ENCODE measurements at places on chromosomes 16 and 17. TPM values are rescaled to one million over a fixed set of nuclear protein-coding genes. Genes with fewer than 3 reads are reported as not detected.

TERB1 gene
- not detected for total RNA-seq

RNF166 gene
- 28.3 TPM for total RNA-seq

ALOX12B gene
- not detected for total RNA-seq

HAGHL gene
- 0.27 TPM for total RNA-seq

CFAP97D1 gene
- total RNA-seq = not detected

DPEP2 gene
- total RNA-seq = 0.38 TPM

C17orf107 gene
- total RNA-seq = not detected

PTGES3L gene
- total RNA-seq = 29.1 TPM

KRT222 gene
- total RNA-seq = not detected

CIBAR2 gene
- not detected for total RNA-seq

DNA sequence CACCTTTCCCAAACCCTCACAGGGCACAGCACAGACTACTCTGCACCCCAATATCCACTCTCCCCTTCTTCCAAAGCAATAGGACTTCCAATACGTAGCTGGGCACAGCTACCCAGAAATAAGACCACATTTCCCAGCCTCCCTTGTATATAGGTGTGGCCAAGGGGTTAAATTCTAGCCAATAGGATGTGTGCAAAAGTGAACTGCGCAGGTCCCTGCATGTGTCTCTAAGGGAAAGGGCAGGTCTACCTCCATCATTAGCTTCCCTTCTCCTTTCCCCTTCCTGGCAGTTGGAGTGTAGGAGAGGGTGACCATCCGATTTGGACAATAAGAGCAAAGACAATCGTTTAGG lies 25.5 kb upstream of the SNN start:
- DNase-seq = no peak

DNA sequence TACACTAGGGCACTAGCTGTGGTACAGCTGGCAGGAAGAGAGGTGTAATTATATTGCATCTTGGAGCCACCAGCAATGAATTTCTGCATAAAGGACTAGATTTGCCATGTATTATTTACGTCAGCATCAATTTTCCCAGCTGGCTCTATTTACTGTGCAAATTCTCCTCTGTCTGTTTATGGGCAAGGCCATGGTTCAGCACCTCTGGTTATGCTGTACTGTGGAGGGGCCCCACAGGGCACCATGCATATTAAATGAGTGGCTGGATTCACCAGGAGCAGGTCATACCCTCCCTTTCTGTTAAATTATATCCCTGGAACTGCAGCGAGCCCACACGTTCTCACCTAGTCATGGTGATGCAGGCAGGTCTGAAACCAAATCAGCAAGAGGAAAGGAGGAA lies 19.8 kb downstream of the RAD51D start:
- no peak for DNase-seq

DNA sequence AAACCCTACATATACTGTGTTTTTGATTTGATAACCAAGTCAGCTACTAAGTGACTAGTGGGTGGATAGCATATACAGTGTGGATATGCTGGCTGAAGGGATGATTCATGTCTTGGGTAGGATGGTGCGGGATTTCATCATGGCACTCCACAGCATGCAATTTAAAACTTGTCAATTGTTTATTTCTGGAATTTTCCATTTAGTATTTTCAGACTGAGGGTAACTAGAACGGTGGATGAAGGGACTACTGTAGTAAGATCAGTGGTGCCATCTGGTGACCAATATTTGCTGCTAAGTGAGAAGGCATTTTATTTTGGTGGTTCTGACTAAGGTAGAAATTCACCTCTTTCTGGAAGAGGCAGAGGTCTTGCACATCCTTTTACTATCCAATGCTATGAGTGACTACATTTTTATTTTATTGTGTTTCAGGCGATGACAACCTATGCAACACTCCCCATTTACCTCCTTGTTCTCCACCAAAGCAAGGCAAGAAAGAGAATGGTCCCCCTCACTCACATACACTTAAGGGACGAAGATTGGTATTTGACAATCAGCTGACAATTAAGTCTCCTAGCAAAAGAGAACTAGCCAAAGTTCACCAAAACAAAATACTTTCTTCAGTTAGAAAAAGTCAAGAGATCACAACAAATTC lies 3.1 kb downstream of the CDC6 start:
- DNase-seq = no peak

GRCh38 chr17:81272616-81273015 lies 22.5 kb downstream of the SLC38A10 start:
- no peak for DNase-seq

DNA sequence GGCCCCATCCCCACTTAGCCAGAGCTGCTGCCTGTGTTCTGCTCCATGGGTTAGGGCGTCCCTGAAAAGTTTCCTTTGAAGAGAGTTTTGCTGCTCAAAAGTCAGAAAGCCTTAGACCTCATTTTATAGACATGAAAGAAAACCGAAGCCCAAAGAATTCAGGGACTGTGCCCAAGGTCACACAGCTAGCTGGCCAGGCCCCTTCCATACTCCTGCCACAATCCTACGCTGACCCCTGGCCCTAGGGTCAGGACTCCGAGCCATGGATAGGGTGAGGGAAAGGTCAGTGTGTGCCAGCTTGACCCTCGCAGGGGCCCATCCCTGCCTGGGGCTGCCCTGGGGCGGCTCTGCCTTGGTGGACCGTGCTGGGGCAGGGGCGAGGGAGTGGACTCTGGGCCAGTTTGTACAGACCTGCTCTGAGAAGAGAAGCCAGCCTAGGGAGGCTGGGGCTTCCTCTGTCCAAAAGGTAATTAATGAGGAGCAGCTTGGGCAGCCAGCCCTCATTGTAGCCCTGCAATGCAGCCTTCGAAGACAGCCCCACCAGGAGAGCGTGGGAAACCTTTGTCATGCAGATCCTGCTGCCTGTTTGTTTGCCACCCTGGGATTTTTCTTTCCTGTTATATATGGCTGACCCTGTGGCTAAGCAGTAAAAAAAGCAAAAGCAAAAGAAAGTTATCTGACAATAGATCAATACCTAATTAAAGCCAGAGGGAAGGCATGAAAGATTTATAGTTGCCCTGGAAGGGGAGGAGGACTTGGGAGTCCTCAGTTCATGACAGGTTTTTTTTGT lies 37.4 kb downstream of the RHBDL3 start:
- no peak for DNase-seq

GRCh38 chr17:46785696-46786095 lies 32.8 kb downstream of the WNT3 start:
- no peak for DNase-seq

- DNase-seq = no peak
Observed at GRCh38 chr16:24525970-24526559, 13.3 kb upstream of the RBBP6 start.

GRCh38 chr16:52578007-52578828 lies 31.3 kb upstream of the TOX3 start:
- no peak for DNase-seq

GRCh38 chr16:49586466-49587450 lies 213.2 kb downstream of the C16orf78 start:
- no peak for DNase-seq

- DNase-seq = no peak
Observed at GRCh38 chr17:18920911-18921441, 31.0 kb upstream of the SLC5A10 start.

- DNase-seq = peak; percentile 20
Observed at GRCh38 chr17:77772461-77772897, 186.0 kb upstream of the TNRC6C start.

GRCh38 chr17:163514-164098 lies 17.8 kb downstream of the DOC2B start:
- no peak for DNase-seq

GRCh38 chr17:42153919-42154742 lies 658 bp downstream of the RAB5C start:
- peak; percentile 29 for DNase-seq

GRCh38 chr17:82751171-82751570 lies 694 bp upstream of the TBCD start:
- DNase-seq = no peak

DNA sequence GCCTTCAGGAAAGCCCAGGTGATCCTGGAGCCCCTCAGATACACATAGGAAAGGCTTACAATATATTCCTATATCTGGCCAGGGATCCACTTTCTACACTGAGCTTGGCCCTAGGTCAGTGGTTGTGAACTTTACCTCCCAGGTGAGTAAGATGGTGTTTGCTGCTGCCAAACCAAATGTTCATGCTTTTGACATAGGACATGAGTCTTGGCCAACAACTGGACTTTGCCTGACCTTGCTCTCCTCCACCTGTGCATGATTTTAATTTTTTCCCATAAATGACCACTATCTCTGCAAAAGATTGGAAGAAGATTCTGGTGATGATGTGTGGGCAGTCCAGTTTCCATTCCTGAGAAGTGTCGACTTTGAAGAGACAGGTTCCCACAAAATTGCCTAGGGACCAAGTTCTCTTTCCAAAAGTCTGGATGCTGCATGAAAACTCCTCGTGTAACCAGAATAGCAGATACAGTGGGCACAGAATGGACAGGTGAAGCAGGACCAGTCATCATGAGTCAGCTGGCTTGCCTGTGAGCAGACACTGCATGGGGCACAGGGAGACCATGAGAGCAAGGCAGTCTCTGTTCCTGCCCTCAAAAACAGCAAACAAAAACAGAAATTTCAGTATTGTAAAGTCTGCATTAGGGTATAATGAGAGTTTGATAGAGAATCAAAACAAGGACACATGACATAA lies 226.4 kb upstream of the MON1B start:
- DNase-seq = no peak

- no peak for DNase-seq
Observed at GRCh38 chr17:48546137-48546923, 1.4 kb upstream of the HOXB2 start.

DNA sequence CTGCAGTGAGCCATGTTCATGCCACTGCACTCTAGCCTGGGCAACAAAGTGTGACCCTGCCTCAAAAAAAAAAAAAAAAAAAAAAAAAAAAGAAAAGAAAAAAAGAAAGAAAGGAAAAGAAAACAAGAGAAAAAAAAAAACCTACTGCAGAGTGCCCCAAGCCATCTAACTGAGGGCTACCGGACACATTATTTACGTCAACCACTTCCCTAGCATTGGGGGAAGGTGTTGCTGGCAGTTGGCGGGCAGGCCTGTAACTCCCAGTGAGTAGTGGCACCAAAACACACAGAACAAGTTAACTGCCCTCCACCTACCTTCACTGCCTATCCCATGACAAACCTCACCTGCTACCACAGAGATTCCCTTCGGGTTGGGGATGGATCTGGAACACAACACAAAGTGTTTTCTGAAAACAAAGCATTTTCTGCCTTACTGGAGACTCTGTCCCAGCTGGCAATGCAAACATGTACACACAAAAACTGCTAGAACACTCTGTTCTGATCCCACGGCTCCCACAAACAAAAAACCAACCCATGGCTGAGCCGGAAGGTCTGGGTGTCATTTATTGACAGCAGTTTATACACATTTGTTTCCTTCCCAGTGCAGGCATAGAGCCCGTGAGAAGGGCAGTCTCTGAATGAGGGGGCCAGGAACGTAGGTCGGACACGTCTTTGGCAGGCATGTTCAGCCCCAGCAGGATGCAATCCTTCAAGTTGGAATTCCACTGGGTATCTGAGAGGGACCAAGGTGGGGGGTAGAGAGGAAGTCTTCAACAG lies 11.0 kb downstream of the PHB1 start:
- no peak for DNase-seq

GRCh38 chr17:43398724-43399595 lies at the start of gene ARL4D:
Gene ARL4D (plus strand): TSS chr17:43398993. CDS start chr17:43399733, 740 bp downstream.
- DNase-seq = peak; percentile 74

- DNase-seq = no peak
Observed at GRCh38 chr16:50643192-50643591, 37.9 kb downstream of the SNX20 start.

GRCh38 chr17:38449364-38449763 lies 21.1 kb downstream of the ARHGAP23 start:
- no peak for DNase-seq

- DNase-seq = no peak
Observed at GRCh38 chr16:60405286-60405685, 1631.0 kb downstream of the CDH8 start.

GRCh38 chr16:82773018-82773417 lies 146.2 kb downstream of the CDH13 start:
- DNase-seq = no peak

- no peak for DNase-seq
Observed at GRCh38 chr17:40577611-40578065, 12.4 kb upstream of the CCR7 start.

GRCh38 chr16:66245072-66245471 lies 121.4 kb upstream of the CDH5 start:
- DNase-seq = no peak

DNA sequence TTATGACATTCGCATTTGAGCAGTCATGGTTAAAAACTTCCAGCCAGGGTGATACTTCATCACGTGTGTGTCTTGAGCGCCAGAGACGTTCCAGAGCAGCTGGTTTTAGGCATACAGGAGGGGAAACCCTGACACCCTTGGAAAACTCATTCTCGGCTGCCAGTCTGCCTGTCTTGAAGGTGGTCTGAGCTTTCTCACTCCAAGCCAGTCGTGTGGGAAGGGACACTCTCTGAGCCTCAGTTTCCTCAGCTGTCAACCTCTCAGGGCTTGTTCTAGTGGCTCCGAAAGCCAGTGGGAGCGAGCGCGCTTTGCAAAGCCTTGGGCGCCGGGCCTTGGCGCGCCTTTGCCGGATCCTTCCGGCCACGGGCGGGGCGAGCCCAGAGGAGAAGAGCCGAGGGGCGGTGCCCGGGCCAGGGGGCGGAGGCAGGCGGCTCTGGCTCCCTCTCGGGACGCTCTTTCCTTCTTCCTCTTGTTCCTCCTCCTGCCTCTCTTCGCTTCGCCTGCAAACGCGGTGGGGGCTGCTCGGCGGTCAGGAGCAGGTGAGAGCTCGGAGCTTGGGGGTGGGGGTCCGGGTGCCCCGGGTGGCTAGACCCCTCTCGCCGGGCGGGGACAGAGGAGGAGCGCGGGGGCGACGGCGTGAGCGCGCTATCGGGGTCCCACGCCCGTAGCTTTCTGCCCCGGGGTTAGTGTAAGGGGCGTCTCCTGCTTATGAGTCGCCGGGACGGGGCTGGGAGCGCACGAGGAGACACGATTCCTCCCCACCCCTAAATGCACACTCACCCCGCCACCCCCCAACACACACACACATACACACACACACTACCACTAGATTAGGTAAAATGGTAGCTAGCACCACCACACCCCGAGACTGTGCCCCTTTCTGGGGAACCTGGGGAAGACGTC lies at the start of gene LDAF1:
Gene LDAF1, plus strand, starts transcription at position 467 of the 903 bp plus-strand sequence. CDS start 2,509 bp downstream, outside the sequence.
- DNase-seq = peak; percentile 64

GRCh38 chr16:66439051-66439730 lies 12.1 kb downstream of the BEAN1 start:
- DNase-seq = no peak

DNA sequence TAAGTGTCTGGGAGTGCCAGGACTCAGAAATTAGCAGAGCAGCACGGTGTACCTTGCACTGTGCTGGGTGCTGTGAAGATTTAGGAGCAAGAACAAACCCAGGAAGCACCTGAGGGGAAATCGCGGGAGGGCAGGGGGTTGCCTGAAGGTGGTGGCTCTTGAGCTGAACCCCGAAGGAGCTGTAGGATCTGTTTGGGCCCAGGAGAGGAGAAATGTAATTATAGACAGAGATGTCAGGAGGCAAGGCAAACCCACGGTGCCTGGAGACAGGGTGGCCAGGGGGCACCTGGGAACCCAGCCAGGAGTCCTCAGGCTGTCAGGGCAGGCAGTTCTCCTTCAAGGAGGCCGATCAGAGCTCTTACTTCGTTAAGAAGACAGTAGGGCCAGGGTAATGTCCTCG lies 109.1 kb downstream of the C16orf78 start:
- no peak for DNase-seq

- no peak for DNase-seq
Observed at GRCh38 chr17:58537266-58537665, 22.8 kb upstream of the MTMR4 start.

- no peak for DNase-seq
Observed at GRCh38 chr16:2170080-2170479, 14.5 kb downstream of the TRAF7 start.

All from gastrocnemius medialis (tissue), 4 donors.